AG08395 (cell line): ENCODE measurements at places on chromosomes 1 and 21.

- DNase-seq, result peak; percentile 48
Observed at GRCh38 chr1:8421721-8422120, 103.8 kb downstream of the SLC45A1 start.

DNA sequence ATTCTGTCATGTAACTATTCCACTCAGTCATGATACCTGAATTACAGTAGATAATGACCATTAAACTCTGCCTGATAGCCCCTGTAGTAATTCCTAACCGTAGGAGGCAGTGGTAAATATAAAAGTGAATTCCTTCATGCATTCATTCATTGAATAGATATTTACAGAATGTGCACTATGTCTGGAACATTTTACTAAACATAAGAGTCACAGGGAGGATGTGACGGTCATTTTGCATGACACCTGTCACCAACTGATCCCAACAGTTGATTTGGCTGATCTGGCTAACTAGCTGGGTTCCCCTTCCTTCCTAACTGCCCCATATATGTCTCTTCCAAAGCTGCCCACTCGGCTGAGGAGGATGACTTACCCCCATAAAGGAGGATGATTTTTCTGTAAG, 2.2 kb upstream of the RNPC3 start:
- no peak for DNase-seq

DNA sequence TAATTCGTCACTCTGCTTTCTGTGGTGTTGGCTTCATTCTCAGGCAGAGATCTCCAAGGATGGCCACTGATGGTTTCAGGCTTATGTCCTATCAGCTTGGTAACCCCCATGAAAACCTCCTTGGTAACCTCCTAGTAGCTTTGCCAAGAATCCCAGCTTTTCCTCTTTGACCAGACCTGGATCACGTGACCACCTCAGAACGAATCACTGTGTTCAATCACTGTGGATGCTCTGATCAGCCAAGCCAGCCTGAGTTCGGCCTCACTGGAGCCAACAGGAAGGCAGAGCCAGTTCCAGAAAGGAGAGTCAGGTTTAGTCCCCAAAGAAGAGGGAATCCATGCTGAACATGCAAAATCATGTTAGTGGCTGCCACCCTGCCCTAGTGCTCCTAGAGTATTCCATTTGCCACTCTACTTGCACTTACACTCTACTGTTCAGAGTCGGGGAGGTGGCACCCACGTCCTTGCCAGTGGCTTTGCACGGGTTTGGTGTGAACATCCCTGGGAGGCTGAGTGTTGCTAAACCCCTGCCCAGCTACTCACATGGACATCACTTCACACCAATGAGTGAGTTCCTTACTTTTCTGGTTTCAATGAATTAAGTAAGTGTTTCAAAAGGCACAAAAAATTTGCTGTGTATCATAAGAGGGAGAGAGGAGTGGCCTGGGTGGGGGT, 33.5 kb upstream of the SSBP3 start:
- DNase-seq, result no peak

DNA sequence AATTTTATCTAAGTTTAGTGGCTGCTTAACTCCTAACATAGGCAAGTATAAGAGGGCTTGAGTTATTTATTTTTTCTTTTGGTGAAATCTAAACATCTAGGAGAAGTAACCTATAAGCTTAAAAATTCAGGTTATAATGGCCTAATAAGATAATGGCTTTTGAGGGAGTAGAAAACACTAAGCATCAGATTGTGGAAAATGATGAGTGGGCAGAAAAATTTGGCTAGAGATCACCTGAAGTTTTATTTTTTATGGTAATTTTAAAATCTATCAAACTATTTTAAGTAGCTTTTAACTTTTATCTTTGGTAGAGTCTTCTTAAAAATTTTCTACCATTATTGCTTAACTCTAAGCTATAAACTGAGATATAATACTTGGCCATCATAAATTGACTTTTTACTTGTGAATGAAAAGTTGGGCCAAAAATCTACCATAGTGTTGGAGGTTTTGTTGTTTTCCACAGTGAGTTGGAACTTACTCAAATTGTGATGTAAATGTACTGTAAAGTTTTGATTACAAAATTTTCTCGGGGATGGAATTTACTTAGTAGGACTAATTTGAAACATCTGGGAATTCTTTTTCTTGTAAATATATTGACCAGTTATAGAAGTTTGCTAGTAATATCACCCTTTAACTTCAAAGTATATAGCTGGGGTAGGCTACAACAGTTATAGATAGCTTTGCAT, 63.9 kb downstream of the USP25 start:
- DNase-seq, result no peak

- DNase-seq, result peak; percentile 25
Observed at GRCh38 chr1:83029916-83030315, 969.0 kb downstream of the TTLL7 start.

DNA sequence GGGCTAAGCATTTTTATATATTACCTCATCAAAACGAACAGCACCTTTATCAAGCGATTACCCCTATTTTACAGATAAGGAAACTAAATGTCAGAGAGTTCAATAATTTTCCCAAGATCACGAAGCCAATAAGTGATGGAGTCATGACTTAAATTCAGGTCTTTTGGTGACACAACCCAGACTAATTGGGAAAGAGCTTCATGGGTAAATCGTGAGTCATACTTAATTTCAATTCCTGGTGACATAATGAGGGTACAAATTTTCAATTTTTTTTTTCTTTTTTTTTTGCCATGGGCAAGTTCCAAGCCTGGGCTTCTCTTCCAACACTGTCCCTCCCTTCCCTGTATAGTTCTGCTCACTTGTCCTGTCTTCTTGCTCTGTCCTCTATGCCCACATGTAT, 30.1 kb upstream of the IL10 start:
- no peak for DNase-seq

DNA sequence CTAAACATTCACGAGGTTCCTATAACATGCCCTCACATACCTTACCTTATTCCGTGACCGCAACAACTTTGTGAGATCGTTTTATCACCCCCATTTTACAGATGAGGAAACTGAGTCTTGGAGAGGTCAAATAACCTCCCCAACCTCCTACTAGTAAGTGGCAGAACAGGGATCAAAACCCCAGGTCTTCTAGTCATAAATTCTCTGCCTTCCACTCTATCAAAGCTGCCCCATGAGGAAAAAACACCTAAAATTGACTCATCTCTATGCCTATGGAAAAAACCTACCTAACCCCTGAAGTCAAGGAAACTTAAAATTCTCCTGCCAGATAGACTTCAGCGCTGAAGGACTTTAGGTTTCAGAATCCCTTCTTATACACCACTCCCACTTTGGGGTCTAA, 69.5 kb upstream of the ERRFI1 start:
- no peak for DNase-seq

- DNase-seq, result no peak
Observed at GRCh38 chr1:46585312-46585938, 18.6 kb downstream of the MKNK1 start.

DNA sequence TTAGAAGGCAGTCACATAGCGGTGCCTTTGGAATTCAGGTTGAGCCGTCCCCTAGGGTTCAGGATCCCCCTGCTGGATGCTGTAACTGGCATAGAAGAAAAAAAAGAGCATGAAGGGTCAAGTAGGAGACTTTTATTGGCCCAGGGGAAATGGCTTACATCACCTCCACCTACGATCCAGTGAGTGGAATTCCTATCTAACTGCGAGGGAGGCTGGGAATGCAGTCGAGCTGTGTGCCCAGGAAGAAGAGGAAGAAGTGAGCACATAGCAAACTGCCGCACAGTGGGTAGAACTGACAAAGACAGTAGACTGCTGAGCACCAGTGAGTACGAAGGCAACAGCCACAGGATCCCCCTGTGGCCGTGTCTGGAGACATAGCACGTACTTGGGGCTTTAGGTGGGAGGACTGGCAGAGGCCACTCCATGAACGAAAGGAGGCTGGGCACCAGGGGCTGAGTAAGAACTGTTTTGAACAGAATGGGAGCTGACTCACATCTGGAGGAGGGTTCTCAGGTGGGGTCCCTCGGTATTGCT, 79.2 kb downstream of the RNF220 start:
- DNase-seq, result no peak

DNA sequence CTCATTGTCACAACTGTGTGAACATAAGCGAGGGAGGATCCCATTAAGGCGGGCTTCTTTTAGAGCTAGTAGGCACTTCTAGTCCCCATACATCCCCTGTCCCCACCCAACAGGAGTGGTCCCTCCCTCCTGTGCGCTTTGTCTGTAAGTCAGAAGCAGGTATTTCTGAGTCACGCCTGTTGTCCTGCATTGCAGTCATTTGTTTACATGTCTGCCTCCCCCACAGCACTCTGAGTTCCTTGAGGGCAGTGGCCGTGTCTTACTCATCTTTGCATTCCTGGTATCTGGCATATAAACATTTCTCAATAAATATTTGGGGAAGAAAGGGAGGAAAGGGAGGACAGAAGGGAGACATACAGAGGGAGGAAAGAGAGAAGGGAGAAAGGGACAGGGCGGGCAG, 40.3 kb downstream of the PLEKHA6 start:
- DNase-seq, result peak; percentile 81

GRCh38 chr1:86259390-86259789, 102.8 kb upstream of the COL24A1 start:
- peak; percentile 15 for DNase-seq

DNA sequence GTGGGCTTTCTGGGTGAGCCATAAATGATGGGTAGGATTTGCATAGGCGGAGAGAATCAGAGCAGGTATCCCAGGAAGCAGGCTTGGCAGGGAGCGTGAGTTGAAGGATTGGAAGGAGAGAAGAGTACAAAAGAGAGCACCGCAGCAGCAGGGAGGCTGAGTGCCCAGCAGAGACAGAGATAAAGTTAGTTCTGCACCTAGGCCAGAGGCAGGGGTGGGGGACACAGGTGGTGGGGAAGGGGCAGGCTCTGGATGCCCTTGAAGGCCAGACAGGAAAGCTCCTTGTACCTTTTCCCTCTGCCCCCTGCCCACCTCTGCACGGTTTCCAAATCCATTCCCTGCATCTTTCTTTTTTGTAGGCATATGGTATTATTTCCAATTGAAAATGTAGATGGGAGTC, 33.0 kb upstream of the TRABD2B start:
- DNase-seq, result no peak

GRCh38 chr1:61740751-61741700, 1.3 kb upstream of the PATJ start:
- DNase-seq, result no peak

- peak; percentile 7 for DNase-seq
Observed at GRCh38 chr1:211920141-211920572, 89.6 kb upstream of the LPGAT1 start.

GRCh38 chr1:177106196-177106595, 58.3 kb downstream of the ASTN1 start:
- no peak for DNase-seq

- peak; percentile 28 for DNase-seq
Observed at GRCh38 chr1:29120947-29121485, 2.7 kb downstream of the TMEM200B start.

DNA sequence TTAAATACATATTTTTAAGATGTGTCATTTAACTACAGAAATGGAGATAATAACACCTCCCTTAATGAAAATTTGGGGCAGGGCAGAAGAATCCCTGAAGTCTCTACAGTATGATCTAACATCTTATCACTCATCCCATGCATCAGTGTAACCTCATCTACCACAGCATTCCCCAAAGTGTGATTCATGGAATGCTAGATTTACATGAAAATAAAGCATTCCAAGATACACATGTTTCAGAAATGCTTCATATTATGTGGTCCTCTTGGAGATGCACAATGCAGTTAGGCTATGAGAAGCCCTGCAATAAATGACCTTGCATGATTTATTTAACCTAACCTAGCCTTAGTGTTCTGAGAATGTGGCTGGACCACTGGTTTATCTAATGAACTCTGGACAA, 166.9 kb upstream of the SYT6 start:
- DNase-seq, result peak; percentile 86

- no peak for DNase-seq
Observed at GRCh38 chr1:167755654-167756053, 33.9 kb downstream of the MPZL1 start.

- DNase-seq, result peak; percentile 80
Observed at GRCh38 chr1:92934395-92935378, 26.6 kb downstream of the DIPK1A start.

DNA sequence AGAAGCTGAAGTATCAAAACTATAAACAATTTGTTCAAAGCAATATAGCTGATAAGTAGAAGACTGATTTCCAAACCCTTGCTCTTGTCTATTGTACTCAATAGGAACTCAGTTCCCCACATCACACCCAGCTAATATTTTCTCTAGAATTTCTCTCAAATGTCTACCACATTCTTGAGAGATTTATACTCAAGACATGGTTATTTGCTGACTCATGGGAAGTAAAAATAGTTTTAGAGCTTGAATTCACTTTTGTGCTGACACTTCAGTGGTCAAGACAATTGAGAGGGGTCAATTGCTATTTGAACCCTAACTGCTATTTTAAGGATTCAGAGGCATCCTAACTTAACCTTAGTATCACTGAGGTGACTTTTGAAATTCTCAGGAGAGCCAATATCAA, 99.0 kb downstream of the TNNI3K start:
- no peak for DNase-seq

DNA sequence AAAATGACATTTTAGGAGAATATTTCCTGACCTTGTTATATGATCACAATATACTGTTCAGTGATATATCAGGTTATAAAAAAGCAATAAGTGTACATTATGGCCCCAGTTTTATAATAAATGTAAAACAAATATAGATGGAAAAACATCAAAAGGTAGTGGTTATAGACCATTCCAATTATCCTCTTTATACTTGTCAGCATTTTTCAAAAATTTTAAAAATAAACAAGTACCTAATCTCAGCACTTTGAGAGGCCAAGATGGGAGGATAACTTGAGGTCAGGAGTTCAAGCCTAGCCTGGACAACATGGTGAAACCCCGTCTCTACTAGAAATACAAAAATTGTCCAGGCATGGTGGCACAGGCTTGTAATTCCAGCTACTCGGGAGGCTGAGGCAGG, 69.6 kb upstream of the B3GALNT2 start:
- DNase-seq, result no peak

DNA sequence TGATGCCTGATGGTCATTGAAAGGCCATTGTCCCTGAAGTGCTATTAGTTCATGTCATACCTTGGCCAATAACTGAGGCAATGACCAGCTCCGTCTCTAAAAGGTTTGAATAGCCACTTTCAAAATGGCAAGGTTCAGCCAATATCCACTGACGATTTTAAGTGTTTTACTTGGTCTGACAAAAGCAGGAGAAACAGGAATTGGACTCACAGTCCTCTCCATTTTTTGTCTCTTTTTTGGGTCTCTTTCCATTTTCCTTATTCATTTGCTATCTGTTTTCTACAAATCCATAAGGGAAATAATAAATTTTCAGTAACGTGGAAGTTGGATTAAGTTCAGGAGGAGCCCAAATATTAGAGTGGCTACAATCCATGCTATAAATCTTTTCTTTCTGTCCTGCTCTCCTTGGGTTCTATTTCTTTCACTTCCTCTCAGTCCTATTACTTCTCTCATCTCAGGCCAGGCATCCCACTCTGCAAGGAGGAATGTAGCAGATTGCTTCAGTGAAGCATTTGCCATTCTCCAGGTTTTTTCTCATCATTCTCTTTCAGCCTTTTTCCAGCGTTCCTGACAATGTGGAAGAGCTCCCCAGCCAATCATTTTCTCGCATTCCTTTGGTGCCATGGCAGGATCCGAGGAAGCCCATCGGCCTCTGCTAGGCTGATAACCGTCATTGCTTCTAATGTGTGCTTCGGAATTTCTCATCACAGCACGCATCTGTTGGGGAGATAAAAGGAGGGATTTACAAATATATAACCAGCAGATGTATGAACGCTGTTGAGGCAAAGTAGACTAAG, 414.5 kb downstream of the ADGRL2 start:
- DNase-seq, result no peak
